MV-4-11 (cell line): ENCODE measurements at places on chromosomes 2 and 18.
A peak's percentile ranks its signal among the peaks of the same experiment; 100 is the strongest.

DNA sequence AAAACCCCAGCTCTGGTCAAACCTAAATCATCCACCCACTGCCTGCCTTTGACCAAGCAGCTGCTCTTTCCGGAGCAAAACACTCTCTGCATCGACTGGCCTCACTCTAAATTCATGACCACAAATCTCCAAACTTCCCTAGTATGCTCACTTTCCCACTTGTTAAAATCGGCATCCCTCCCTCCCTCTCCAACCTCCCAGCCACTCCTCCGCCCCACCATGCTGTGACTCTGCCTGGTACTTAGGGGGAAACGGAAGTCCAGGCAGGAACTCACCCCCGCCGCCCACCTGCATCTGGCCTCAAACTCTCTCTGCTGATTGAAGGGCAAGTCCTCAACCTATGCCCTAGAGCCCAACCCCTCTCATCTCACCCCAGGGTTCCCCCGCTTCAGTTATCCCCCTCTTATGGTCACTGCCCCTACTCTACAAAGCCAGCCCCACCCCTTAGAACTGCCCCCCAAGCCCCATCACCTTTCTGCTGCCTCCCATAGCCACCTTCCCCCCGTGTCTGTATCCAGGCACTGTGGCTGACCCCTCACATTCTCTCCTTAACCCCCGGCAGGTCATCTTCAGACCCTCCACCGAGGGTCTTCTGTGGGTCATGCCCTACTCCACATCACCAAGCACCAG, 3.8 kb upstream of the ADRA2B start:
- DNase-seq = peak; percentile 27

- DNase-seq = peak; percentile 69
Measured at GRCh38 chr18:5424903-5425664, 118.7 kb downstream of the EPB41L3 start.

DNA sequence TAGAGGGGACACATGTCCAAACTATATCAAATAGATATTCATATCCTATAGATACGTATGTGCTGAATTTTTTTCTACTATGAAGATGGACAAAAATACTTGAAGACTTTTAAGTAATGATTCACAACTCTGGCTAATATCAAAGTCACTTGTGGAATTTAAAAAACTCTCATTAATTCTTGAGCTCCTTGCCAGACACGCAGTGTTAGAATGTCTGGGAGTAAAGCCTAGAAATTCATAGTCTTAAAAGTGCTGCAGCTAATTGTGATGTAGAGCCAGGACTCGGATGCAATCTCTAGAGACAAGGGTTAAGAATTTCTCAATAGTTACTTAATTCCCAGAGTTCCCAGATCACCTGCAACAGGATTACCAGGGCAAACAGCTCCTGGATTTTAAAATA, 107.4 kb downstream of the ARL6IP6 start:
- DNase-seq = no peak

DNA sequence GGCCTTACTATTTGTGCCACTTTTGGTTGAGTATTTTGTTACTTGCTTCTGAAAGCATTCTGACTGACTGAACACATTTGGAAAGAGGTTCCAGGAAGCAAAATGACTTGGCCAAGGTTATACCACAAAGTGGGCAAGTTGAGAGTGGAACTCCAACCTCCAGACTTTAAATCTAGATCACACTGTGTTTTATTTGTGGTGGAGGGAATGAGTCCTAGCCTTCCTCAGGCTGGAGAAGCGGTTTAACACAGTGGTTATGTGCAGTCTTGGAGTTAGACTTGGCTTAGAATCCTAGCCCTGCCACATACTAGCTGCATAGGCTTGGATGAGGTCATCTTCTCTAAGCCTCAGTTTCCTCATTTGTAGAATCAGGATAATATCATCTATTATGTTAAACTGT, 33.4 kb downstream of the PLEKHM3 start:
- no peak for DNase-seq

DNA sequence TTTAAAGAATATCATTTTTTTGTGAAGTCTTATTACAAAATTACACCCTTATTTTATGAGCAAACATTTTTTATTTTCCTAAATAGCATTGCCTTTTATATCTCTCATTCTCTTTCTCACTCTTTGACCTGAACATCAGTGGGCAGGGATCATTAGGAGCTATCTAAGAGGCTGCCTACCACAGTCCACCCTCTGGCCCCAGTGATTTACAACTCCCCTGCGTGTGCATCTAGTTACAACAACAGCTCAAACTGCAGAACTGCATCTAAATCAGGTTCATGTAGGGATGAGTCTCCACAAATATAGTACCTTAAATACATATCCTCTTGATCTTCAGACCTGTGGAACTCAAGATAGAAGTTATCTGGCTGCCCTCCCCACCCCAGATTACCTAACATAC, 172.4 kb upstream of the CXCR4 start:
- no peak for DNase-seq

- DNase-seq = no peak
Measured at GRCh38 chr2:168736649-168737445, 65.6 kb upstream of the NOSTRIN start.

- DNase-seq = no peak
Measured at GRCh38 chr2:20599861-20600461, 50.9 kb downstream of the HS1BP3 start.

DNA sequence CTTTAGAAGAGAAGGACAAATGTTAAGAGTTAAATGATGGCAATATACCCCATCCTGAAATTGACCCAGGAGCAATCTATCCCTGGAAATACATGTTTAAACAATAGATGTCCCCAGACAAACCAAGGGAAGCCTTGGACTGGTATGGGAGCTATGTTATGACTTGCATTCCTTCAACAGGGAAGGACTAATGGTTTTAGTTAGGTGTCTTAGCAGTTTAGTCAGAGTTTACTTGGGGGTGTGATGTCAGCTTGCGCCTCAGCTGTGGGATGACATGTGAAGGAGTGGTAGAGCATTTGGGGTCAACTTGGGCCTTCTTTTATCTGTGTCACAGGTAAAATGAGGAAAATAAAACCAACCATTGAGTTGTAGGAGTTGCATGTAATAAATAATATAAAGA, 36.8 kb downstream of the SPC25 start:
- DNase-seq = no peak

DNA sequence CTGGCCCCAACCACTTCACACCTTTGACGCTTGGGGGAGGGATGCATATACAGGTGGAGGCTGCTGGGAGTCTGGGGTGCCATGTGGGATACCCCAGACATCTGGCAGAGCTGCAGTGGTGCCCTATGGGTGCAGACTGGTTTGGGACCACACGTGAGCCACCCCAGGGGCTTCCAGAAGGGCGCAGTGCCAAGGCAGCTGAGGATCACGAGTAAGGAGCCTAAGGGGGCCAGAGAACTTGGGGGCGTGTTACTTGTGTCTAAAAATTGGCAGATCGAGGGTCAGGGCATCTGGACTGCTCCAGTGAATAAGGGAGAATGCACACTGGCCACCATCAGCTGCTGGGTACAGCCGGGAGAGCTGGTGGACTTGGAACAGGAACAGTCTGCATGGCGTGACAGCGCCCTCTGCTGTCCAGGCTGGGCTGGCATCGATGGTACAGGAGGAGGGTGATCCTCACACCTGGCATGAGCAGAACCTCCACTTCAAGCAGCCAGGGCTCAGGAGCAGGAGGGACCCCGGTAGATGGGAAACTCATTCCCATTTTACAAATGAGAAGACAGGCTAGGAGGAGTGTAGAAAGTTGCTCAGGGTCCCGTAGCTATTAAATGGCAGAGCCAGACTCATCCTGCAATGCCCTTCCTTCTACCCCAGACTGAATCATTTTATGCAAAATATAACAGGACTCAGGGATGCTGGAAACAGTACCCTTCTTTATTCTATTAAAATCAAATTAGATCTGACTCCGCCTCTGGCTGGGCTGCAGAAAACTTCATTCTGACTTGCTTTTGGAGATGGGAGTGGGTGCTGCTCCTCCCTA, 60.4 kb downstream of the ATOH8 start:
- peak; percentile 68 for DNase-seq

- DNase-seq = no peak
Measured at GRCh38 chr2:101140978-101141655, 10.1 kb downstream of the TBC1D8 start.

DNA sequence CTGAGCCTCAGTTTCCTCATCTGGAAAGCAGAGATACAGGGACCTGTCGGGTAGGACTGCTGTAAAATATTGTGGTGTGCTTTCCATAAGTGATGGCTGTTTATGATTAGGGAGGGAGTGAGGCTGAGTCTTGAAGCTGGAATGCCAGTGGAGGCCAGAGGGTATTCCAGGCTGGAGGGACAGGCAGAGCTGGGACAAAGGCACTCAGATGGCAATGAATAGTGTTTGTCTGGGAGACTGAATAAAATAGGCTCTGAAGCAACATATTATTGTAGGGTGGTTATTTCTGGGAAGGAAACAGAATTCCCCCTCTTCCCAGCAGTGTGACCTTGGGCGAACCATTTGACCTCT, 120.7 kb downstream of the INHBB start:
- no peak for DNase-seq

DNA sequence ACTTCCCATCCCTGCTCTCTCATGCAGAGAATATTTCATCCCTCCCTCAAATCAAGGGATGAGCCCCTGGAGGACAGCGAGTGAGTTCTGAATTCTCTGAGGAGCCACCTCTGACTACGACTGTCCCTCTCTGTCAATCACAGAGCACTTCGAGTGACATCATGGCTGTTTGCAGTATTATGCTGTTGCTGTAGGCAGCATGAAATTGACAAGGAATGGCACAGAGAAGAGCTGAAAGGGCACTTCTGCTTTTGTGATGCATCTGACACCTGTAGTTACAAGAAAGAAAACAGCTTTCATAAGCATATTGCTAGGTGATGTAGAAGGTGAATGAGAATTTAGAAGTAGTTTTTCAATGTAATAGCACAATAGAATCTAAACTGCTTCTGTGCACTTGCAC, 166.9 kb downstream of the ARHGAP15 start:
- no peak for DNase-seq

DNA sequence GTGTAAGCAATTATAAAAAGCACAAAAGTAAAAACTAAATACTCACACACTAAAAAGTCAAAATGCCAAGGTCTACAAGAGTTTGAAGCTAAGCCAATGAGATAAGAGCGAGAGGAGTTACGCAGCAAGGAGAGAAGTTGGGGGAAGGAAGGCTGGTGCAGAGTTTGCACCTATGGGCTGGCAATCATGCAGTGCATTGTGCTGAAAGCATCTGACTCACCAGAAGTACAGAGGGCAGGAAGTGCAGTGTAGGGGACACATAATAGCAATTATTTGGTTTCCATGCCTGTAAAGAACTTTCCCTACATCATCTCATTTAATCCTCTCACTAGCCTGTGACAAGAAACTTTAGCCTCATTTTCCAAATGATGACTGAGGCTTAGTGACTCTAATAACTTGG, 142.7 kb upstream of the KYNU start:
- DNase-seq = no peak

- DNase-seq = no peak
Measured at GRCh38 chr18:68298330-68298729, 416.6 kb downstream of the TMX3 start.

- peak; percentile 50 for DNase-seq
Measured at GRCh38 chr2:234288974-234289455, 207.9 kb downstream of the ARL4C start.

GRCh38 chr2:205337274-205337673, 345.0 kb upstream of the NRP2 start:
- no peak for DNase-seq

- no peak for DNase-seq
Measured at GRCh38 chr2:178723786-178724346, 83.4 kb downstream of the TTN start.

DNA sequence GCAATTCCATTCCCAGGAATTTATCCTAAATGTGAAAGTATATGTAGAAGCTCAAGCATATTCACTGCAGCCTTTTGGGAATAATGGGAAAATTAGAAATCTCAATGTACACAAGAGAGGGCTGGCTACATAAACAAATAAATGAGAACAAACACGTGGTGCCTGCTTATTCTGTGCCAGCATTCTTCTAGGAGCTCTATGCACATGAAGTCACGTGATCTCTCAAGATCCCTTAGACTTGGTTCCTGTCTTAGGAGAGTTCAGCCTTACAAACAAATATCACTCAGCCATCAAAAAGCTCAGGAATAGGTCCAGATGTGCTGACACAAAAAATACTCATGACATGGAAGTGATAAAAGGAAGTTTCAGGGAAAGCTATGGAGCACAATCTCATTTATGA, 92.9 kb upstream of the SP3 start:
- DNase-seq = no peak
